GM18507 (cell line): ENCODE measurements at places on chromosomes 4 and X.

- no peak for DNase-seq
These were observed 36.4 kb upstream of the ADH4 start for GRCh38 chr4:99180382-99181070.

- no peak for DNase-seq
These were observed 289.0 kb upstream of the ADGRL3 start for GRCh38 chr4:60911127-60911526.

- no peak for DNase-seq
These were observed 50.9 kb downstream of the COX18 start for GRCh38 chr4:73018595-73018994.

DNA sequence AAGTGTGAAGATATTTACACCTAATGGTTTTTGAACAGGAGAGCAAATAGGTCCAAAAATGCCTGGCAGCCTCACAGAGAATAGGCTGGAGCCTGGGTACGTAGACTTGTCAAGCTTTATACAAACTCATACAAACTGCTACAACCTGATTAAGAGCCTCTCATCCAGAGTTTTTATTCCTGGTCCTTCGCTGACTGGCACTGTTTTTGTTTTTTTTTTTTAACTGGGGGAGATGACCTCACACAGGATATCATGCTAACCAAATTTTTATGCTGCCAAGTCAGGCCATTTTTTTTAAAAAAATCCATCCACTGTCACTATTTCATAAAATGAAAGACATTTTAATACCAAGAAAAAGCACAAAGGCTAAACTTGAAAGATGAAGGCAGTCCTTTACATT, 1.9 kb downstream of the FAM114A1 start:
- DNase-seq: no peak

DNA sequence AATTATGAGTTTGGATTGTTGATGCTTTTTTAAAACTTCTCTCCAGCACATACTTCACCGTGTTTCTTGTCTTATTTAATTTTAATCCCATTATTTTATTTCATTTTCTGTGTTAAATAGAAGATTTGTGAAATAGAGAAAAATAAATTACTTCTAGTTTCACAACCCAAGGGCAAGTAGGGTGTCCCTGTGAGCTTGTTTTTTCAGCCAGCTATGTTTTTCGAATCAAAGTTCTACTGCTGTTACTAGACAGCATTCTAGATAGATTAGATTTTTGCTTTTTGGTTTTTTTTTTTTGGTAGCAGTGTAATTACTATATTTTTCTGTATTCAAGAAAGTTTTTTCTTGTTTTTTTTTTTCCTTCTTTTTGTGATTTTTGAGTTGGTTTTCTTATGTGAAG, 59.9 kb downstream of the RBPJ start:
- no peak for DNase-seq

- no peak for DNase-seq
These were observed 66.1 kb downstream of the NR3C2 start for GRCh38 chr4:148376151-148376550.

- no peak for DNase-seq
These were observed 116.7 kb downstream of the KLHL8 start for GRCh38 chr4:87103691-87104187.

- no peak for DNase-seq
These were observed 15.8 kb downstream of the TBC1D14 start for GRCh38 chr4:6925357-6925836.

GRCh38 chr4:15294202-15294601, 133.6 kb upstream of the C1QTNF7 start:
- no peak for DNase-seq

DNA sequence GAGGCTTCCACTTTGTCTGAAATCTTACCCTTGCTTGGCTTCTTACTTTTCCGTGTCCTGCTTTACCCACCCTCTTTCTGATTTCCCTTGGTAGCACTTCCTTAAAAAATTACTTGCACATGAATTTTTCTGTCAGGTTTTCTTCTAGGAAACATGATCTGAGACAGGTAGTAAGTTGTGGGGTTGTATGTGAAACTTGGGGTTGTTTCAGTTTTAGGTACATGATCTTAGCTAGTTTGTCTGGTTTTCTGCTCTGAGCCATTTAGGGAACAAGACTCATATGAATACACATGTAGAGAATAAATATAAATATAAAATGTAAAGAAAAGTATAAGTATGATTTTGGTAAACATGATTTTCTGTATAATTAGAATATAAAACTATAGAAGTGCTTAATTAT, 17.4 kb upstream of the ARMCX2 start:
- DNase-seq: no peak

GRCh38 chr4:106266201-106266600, 49.8 kb downstream of the TBCK start:
- no peak for DNase-seq

DNA sequence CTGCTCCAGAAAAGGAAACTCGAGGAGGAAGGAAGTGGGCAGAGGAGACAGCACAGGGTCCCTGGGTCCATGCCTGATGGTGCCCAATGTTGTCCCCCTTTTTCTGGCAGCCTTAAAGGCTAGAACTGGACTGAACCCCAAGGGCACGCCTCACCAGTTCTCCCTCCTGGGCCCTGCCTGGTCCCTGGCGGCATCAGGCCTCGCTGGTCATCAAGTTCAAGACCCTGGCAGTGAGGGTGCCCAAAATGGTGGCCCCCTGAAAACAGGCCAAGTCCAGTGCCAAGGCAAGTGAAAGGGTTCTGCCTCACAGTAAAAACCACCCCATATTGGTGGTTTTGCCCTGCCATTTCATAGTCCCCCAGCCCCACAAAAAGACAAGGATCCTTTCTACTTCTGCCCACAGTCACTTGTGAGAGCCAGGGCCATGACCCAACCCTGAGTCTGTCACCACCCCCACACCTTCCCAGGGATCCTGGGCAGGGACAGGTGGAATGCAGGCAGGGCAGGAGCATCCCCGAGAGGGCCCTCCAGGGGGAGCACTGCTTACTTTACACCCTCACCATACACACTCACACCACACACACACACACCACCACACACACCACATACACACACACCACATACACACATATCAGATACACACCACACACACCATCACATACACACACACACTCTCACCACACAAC, 107.6 kb downstream of the DCTD start:
- no peak for DNase-seq

DNA sequence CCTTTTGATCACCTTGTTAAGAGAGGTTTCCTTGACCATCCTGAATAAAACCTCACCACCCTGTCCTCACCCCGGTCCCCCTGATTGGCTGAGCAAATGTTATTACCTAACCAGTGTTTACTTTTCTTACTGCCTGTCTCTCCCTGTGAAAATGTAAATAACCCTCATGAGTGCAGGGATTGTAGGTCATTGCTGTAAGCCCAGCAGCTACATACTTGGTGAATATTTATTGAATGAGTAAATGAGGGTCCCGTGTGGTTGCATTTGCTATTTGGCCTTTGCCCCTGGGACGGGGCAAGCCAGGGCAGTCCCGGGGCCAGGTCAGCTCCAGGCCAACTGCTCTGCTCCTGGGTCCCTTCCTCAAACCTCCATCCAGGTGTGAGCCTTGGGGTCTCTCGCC, 55.5 kb upstream of the CLCN4 start:
- no peak for DNase-seq

DNA sequence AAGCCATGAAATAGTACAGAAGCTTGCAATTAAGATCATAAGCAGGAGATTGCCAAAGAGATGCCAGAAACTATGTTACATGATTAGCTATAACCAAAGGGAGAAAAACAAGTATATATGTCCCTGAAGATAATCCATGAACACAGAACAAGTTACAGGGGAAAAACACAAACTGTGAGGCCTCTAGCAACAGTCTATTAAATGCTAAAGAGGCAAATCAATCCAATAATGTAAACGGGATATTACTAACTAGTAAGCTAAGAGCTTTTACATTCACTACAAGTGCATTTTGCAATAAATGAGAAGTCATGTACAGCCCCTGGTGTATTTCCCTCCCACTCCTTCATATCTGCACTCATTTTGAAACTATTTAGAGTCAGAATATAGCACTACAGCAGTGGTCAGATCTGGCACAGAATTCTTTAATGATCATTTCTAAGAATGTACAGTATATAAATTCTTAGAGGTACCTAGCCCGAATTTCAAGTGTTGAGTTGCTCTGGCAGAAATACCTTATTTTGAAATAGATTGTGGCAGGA, 449.8 kb upstream of the SMIM31 start:
- no peak for DNase-seq

- DNase-seq: no peak
These were observed 226.0 kb upstream of the FTHL17 start for GRCh38 chrX:31297881-31298280.

- DNase-seq: no peak
These were observed 1120.7 kb downstream of the FAT4 start for GRCh38 chr4:126435491-126435890.
